ENCODE measurements at places on chromosomes 3 and 15.

GRCh38 chr3:38354588-38355330, 8.2 kb downstream of the XYLB start:
- DNase-seq = no peak

DNA sequence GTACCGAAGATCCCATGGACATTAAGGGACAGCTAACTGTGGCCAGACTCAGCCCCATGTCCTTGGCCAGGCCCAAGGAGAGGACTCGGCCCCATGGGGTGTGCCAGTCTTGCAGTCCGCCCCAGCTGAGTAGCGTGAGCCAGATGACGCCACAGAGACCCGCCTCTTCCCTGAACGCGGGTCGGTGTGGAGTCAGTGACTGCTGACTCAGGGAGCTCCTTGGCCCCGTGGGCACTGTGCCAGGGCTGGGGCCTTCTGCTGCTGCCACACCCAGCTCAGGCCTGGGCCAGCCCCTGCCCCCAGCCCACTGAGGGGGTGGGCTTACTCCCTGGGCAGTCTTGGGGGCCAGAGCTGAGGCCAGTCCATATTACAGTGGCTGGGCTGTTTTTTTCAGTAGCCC, 52.8 kb downstream of the PLXNA1 start:
- DNase-seq = peak; percentile 35

DNA sequence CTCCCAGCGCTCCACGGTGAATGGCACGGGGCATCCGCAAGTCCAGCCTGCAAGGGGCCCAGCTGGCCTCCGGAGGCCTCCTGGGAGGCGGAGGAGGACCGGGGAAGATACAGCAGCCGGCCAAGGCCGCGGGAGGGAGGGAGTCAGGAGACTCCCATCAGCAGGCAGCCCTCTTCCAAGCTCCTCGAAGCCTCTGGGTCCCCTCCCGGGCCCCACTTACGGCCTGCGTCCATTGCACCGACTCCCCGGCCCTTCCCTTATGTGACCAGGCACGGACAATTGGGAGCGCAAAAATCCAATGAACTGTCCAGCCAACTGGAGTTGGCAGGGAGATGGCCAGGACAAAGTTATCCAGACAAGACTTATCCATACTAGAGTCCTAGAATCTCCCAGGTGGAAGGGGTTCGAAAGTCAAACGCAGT, 668 bp downstream of the MFGE8 start:
- no peak for DNase-seq

DNA sequence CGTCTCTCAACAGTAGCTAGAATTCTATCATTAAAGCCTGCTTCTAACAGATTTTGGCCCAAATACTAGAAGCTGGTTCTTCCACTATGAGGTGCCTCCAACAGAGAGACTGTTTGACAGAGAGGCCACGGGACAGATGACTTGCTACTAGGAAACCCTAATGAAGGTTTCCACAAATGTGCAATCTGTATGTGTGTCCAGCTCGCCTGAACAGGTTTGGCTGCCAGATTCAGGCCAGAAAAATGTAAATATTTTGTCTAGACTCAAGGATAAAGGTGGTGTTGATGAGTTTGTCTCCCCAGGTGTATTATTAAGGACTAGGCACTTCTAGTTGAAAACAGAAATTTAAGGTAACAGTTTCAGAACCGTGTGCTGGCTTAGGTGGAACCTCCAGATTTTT, 91.6 kb upstream of the TRIM42 start:
- no peak for DNase-seq

- no peak for DNase-seq
Observed at GRCh38 chr3:187833799-187834578, 88.7 kb upstream of the BCL6 start.

Data from smooth muscle cell of the brain vasculature (primary cell).